ENCODE measurements at places on chromosomes 7 and 10.
A peak's percentile ranks its signal among the peaks of the same experiment; 100 is the strongest.

- no peak overlapping the region for H3K27ac ChIP-seq
- H3K36me3 ChIP-seq = no peaks in the 10 kb centered on the region
- H3K27me3 ChIP-seq = no peaks in the 10 kb centered on the region
- no peak overlapping the region for H3K4me3 ChIP-seq
Observed at GRCh38 chr10:124886195-124886594, 55.7 kb upstream of the ZRANB1 start.

GRCh38 chr7:26073041-26073440 is 79.0 kb upstream of the NFE2L3 start:
- H3K27me3 ChIP-seq = peaks cover 19% of the 10 kb centered on the region
- no peak for DNase-seq
- H3K27ac ChIP-seq = no peak overlapping the region
- no peaks in the 10 kb centered on the region for H3K36me3 ChIP-seq

DNA sequence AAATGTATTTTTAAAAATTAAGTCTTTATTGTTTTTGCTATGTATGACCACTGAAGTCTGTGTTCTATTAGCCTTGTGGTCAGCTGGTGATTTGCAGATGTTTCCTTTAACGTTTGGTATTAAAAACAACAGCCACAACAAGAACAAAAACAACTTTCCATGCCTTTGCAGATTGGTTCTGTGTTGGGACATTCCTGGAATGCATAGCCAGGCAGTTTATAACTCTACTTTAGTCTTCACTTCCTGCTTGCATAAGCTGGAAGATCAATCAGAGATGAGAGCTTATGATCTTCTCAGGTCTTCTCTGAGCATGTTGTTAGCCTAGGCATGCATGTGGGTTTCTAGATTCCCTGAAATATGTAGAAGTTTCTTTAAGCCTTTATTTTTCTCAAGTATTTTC is 58.9 kb upstream of the SEMA3C start:
- H3K27ac ChIP-seq = no peak overlapping the region
- H3K4me3 ChIP-seq = no peak overlapping the region
- no peaks in the 10 kb centered on the region for H3K27me3 ChIP-seq
- H3K36me3 ChIP-seq = no peaks in the 10 kb centered on the region

DNA sequence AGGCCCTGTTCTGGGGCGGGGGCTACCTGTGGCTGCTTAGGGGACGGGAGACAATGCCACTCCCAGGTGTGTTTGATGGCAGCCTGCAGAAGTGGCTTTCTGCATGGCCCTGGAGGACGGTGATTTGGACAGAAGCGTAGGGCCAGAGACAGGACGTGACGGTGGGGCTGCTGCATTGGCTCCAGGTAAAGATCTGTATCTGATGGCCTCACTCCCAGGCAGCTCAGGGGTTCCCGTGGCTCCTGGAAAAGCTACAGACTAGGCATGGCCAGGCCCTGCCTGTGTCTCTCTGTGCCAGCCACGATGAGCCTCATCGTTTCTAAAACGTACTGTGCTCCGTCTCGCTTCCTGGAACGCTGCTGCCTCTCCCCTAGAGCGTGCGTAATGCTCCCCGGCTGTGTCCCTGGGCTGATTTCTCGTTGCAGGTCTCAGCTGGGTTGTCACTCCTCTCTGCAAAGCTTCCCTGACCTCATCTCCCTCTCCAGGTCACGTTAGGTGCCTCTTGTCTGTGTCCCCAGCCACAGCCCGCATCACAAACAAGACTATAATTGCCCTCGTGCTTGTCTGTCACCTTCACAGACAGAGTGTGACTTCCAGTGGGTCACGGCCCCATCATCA is 12.6 kb downstream of the GTF2IRD1 start:
- H3K4me3 ChIP-seq = no peak overlapping the region
- H3K36me3 ChIP-seq = no peaks in the 10 kb centered on the region
- H3K4me1 ChIP-seq = no peaks in the 10 kb centered on the region
- H3K27ac ChIP-seq = no peak overlapping the region
- no peak for DNase-seq

DNA sequence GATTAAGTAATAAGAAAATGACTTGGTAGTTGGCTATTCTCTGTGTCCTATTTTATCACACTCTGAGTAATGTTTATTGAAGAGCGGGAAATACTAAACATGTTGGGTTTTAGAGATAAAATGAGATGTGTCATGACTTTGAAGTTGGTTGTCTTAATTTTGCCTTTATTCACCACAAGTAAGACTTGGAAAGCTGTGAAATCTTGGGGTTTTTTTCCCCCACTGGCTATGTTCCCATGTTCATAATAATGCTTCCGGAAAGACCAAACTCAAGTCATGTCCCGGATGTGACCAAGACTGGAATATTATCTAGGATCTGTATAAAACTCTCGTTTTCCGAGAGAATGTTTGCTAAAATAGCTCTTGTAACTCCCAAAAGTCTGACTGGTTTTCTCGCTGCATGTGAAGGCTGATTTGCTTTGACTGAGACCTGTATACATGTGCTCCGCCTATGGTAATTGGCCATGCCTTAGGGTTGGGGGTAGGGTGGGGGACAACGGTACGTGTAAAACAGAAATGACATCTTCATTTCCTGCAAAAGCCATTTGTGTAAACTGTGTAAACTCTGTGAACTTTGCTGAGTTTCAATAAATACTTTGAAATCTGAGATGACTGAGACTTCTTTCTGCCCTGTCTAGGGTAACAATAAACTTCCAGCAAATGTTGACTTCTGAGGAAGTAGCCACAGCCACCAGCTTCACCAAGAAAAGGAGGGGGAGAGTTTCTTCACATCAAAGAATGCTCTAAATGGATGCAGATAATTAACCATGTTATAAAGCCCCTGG is 169.6 kb downstream of the ZNF365 start:
- H3K27me3 ChIP-seq = no peaks in the 10 kb centered on the region
- H3K27ac ChIP-seq = no peak overlapping the region
- no peak overlapping the region for H3K4me3 ChIP-seq
- no peaks in the 10 kb centered on the region for H3K36me3 ChIP-seq
- peaks cover 6% of the 10 kb centered on the region for H3K4me1 ChIP-seq

DNA sequence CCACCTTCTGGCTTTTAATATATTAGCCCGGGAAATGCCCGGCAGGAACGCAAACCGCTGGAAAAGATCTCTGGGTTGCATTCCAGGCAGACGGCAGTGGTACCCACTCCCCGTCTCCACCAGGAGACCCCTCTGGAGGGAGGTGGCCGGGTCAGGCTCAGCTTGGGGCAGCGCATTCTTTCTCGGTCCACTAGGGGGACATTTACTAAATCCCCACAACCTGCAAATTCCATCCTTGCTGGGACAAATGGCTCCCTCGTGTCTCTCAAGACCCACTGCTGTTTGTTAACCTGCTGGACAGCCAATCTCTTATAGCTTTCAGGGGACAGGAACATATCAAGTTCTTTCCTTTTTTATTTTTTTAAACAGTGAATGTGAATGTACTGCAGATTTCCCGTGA is 45.8 kb upstream of the CARD11 start:
- H3K36me3 ChIP-seq = no peaks in the 10 kb centered on the region
- no peak for DNase-seq
- no peak overlapping the region for H3K4me3 ChIP-seq
- H3K27ac ChIP-seq = no peak overlapping the region
- H3K27me3 ChIP-seq = no peaks in the 10 kb centered on the region

- H3K4me3 ChIP-seq = no peak overlapping the region
- H3K27ac ChIP-seq = no peak overlapping the region
- H3K27me3 ChIP-seq = no peaks in the 10 kb centered on the region
- peaks cover 18% of the 10 kb centered on the region for H3K4me1 ChIP-seq
Observed at GRCh38 chr7:39678930-39679709, 55.7 kb downstream of the RALA start.

- no peak for DNase-seq
- no peak overlapping the region for H3K27ac ChIP-seq
- H3K4me1 ChIP-seq = no peaks in the 10 kb centered on the region
- no peaks in the 10 kb centered on the region for H3K36me3 ChIP-seq
Observed at GRCh38 chr7:136030330-136030729, 53.2 kb upstream of the MTPN start.

GRCh38 chr10:70292004-70292403 is 8.2 kb upstream of the NPFFR1 start:
- no peaks in the 10 kb centered on the region for H3K27me3 ChIP-seq
- no peak overlapping the region for H3K27ac ChIP-seq
- H3K4me1 ChIP-seq = peaks cover 18% of the 10 kb centered on the region
- H3K4me3 ChIP-seq = no peak overlapping the region

DNA sequence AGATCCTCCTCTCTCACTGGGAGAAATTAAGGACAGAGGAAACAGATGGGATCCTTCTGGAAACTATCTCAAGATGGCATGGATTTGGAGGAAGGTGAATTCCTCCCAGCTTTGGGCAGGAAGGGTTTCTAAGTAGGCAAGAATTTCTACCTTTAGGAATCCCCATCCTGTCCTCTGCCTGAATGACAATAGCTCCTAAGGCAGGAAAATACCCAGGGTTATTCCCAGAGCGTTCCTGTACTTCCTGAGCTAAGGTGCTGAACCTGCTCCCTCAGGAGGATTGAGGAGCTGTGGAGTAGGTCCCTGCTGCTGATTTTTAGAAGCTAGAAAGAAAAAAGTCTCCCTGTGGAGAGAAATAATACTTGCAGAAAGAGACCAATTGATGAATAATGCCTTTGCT is 568 bp downstream of the MGAM2 start:
- H3K36me3 ChIP-seq = no peaks in the 10 kb centered on the region
- DNase-seq = no peak
- no peak overlapping the region for H3K27ac ChIP-seq
- no peaks in the 10 kb centered on the region for H3K27me3 ChIP-seq

DNA sequence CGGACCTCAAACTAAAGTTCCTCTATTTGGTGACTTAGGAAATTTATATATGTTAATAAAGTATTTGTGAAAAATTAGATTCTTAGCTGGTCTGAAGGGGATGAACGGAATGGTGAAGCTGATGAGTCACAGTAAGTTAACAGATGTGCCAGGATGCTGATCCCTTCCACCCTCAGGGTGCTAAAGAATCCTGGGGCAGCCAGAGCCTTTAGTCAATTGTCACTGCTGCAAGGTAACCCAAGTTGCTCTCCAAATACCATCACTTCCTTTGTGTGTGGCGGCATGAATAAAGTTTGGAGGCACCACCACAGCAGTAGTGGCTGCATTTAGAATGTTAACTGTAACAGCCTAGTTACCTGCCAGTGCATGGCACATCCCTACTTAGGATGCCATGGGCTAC is 222.6 kb upstream of the PPP1R3A start:
- H3K36me3 ChIP-seq = no peaks in the 10 kb centered on the region
- H3K4me3 ChIP-seq = no peak overlapping the region
- no peak for DNase-seq
- no peak overlapping the region for H3K27ac ChIP-seq

DNA sequence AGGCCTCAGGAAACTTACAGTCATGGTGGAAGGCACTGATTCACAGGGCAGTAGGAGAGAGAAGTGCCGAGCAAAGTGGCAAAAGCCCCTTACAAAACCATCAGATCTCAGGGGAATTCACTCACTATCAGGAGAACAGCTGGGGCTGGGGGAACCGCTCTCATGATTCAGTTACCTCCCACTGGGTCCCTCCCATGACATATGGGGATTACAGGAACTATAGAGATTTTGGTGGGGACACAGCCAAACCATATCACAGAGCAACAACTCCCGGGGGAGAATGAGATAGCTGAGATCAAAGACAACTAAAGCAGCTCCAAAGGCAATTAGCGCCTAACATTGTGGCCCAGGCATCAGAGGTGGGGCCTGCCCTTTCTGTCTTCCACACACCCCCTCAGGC is 85.4 kb upstream of the VOPP1 start:
- H3K4me3 ChIP-seq = no peak overlapping the region
- H3K4me1 ChIP-seq = no peaks in the 10 kb centered on the region
- H3K27ac ChIP-seq = no peak overlapping the region
- DNase-seq = no peak

DNA sequence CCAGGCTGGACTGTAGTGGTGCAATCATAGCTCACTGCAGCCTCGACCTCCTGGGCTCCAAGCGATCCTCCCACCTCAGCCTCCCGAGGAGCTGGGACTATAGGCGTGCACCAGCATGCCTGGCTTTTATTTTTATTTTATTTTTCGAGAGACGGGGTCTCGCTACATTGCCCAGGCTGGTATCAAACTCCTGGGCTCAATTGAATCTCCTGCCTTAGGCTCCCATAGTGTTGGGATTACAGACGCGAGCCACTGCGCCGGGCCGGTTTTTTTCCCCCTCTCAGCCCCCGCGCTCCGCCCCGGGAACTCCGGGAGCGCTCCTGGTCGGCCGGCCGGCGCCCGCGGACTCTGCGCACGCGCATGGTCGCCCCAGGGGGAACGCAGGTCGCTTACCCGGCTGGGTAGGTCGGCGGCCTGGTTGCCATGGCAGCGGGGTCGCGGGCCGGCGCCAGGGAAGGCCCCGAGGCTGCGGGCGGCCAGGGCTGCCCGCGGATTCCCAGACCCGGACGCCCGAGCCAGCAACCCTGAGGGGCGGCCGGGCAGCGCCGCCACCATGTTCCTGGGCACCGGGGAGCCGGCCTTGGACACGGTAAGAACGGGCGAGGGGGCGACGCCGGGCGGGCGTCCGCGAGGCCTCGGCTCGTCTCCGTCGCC is at the start of gene IQCE:
Gene IQCE, plus strand, starts transcription at position 351 of the 654 bp plus-strand sequence. Its CDS starts 203 bp downstream, at position 554.
- H3K27me3 ChIP-seq = no peaks in the 10 kb centered on the region
- peak within 1 kb of the TSS; percentile 85 for H3K27ac ChIP-seq
- H3K36me3 ChIP-seq = no peaks in the 10 kb centered on the region
- peak; percentile 96 for DNase-seq
- H3K4me3 ChIP-seq = peak within 1 kb of the TSS; percentile 94

DNA sequence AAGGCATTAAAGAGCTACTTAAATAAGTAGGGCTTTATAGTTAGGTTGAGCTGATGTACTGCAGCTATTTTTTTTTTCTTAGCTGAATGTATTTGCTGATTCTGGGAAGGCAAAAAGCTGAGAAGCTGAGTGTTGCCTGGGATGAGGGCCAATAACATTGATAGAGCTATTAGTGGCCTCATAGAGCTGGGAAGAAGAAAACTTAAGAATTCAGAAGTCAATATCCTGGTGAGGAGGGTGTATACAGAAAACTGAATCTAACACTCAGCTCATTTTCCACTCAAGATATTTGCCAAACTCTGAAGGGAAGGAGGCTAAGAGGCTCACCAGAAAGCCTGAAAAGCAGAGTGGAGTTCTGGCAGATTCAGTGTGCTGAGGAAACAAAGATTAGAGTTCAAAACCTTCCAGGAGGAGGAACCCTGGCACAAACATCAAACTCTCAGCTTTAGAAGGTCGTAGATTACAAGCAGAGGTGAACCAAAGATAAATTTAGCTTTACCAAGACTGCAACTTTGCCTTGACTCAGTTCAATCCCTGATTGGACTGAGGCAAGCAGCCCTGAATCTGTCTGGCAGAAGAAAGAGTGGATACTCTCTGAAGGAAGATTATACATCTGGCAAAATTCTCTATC is 11.3 kb downstream of the PPP1R3C start:
- no peaks in the 10 kb centered on the region for H3K36me3 ChIP-seq
- H3K4me3 ChIP-seq = no peak overlapping the region
- no peak overlapping the region for H3K27ac ChIP-seq
- H3K4me1 ChIP-seq = no peaks in the 10 kb centered on the region
- H3K27me3 ChIP-seq = no peaks in the 10 kb centered on the region

DNA sequence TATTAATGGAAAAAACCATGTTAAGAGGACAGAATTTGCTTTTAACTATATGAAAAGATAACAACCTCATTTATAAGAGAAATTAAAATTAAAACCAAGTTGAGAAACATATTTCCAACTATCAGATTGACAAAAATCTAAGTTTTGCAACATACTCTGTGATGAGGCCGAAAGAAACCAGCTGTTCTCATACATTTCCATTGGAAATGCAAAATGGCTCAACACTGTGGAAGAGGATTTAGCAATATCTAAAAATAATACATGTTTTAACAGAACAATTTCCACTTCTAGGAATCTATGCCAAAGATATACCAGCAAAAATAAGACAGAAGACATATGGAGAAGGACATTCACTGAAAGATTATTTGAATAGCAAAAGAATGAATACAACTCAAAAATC is 268.8 kb downstream of the DYNC1I1 start:
- no peak for DNase-seq
- no peaks in the 10 kb centered on the region for H3K36me3 ChIP-seq
- no peak overlapping the region for H3K4me3 ChIP-seq
- no peak overlapping the region for H3K27ac ChIP-seq

All from lower lobe of right lung (tissue), 2 donors.